ENCODE measurements at places on chromosomes 1 and 21.

- no peak for DNase-seq
These were observed 50.6 kb upstream of the SLC35A3 start for GRCh38 chr1:99919220-99919619.

DNA sequence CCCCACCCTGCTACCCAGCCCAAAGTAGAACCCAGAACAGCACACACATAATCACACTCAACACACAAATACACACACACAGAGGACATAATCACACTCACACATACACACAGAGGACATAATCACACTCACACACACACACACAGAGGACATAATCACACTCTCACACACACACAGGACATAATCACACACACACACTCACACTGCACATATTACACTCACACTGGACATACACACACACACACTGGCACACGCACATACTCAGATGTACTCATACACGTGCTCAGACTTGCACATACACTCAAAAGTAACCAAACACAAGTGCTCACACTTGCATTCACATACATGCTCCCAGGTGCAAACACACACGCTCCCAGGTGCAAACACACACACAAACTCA, 54.3 kb upstream of the CAMK1G start:
- DNase-seq = no peak

- DNase-seq = no peak
These were observed 27.8 kb upstream of the DR1 start for GRCh38 chr1:93317943-93318342.

- no peak for DNase-seq
These were observed 1.2 kb downstream of the RUNX3 start for GRCh38 chr1:24928689-24929397.

- peak; percentile 60 for DNase-seq
These were observed 30.3 kb downstream of the ZSCAN20 start for GRCh38 chr1:33502726-33503125.

DNA sequence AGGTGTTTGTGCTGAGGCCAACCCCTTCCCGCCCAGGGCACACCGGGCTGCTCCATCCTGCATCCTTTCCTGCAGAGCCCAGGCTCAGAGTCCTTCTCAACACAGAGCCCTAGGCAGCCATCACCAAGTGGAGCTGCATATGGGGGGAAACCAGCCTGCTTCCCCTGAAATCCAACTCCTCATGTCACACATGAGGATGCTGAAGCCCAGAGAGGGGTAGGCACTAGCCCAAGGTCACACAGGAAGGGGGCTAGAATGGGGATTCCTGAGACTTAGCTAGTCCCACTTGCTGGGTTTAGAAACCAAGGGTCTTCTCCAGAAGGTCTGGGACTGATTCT, 5.5 kb upstream of the TNFRSF1B start:
- DNase-seq = no peak

DNA sequence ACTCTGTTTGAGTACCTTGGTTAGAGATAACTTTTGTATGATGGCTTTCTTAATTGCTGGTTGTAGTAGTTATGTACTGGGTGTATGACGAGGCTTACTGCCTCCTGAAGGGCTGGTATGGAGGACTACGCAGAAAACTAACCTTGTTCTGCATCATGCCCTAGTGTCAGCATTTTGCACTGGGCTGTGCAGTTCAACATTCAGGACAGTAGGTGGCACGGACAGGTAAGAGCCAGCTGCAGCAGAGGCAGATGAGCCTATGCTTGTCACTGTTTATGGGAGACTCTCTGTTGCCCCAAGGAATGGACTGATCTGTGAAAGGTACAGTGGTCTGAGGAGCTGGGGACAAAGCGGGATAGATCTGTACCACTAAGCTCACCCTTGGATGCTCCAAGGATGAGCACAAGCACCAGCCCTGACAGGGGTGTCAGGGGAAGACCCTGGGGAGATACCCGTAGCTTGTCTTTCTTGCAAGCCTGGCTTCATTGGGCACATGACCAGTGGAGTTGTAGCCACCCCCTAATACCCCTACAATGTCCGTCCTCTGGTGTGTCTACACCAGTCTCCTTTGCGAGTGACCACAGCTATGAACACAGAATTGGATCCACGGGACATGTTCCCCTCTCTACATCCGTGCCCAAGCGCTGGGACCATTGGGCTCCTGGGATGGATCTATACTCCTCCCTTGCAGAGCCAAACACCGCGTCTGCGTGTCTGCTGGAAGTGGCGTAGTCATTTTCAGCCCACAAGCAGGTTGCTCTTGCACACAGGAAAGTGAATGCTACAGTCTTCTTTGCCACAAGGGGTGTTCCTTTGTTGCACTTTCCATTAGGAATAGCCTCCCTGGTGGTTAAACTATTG, 51.1 kb upstream of the CFHR3 start:
- no peak for DNase-seq

GRCh38 chr1:29944253-29944905, 708.1 kb downstream of the PTPRU start:
- no peak for DNase-seq

- no peak for DNase-seq
These were observed 149.3 kb upstream of the ETV3 start for GRCh38 chr1:157287462-157287861.

- no peak for DNase-seq
These were observed 22.3 kb downstream of the ADGRL2 start for GRCh38 chr1:81823082-81823481.

GRCh38 chr1:28233264-28233606, 406 bp upstream of the DNAJC8 start:
- DNase-seq = no peak

GRCh38 chr1:244236721-244237120, 185.6 kb downstream of the ZBTB18 start:
- DNase-seq = no peak

GRCh38 chr1:72097851-72098570, 184.3 kb downstream of the NEGR1 start:
- DNase-seq = no peak

- DNase-seq = no peak
These were observed 39.8 kb downstream of the TBX15 start for GRCh38 chr1:118948351-118948750.

DNA sequence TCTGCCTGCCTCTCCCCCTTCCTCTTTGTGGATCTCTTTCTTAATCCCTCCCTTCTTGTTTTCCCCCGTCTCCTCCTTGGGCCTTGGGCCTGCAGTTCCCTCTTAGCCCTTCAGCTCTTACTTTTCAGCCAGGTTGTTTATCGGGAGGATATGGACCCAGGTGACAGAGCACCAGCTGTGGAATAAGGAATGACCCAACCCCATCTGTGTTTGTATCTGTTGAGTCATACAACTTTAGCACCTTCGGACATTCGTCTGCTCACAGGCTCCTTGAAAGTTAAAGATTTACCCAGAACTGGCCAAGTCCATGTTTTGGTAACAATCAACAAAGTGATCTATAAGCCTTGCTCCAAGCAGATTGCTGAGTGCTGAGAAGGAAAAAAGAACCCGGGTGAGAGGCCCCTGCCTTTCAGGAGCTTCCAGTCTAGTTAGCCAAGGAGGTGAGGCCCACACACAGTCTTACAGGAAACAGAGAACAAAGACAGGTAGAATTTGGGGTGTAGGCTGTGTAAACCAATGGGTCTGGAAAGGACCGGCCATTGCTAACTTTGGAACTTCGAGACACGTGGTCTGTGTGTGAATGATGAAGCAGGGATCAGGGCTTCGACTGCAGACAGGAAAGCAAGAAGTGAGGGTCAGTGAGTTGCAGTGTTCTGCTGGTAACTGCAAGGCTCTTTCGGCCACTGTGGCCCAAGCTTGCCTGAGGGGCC, 66.7 kb upstream of the F3 start:
- no peak for DNase-seq

GRCh38 chr1:29789910-29790247, 553.6 kb downstream of the PTPRU start:
- no peak for DNase-seq

GRCh38 chr1:209095627-209096595, 487.6 kb upstream of the CAMK1G start:
- peak; percentile 86 for DNase-seq

DNA sequence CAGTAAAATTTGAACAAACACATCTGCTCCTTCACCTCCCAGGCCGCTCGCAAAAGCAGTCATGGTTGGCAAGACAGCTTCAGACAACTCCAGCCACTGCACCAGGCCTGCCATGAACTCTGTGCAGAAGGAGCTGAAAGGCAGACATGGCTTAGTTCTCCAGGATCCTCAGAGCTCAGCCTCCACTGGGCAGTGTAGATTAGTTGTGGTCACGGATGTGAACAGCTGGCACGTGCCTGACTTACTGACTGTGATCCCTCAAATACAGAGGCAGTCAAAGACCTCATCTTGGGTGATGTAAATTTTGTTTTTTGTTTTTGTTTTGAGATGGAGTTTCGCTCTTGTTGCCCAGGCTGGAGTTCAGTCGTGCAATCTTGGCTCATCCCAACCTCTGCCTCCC, 28.4 kb downstream of the TMCO4 start:
- DNase-seq = no peak

GRCh38 chr1:226560243-226560642, 11.7 kb downstream of the STUM start:
- no peak for DNase-seq

DNA sequence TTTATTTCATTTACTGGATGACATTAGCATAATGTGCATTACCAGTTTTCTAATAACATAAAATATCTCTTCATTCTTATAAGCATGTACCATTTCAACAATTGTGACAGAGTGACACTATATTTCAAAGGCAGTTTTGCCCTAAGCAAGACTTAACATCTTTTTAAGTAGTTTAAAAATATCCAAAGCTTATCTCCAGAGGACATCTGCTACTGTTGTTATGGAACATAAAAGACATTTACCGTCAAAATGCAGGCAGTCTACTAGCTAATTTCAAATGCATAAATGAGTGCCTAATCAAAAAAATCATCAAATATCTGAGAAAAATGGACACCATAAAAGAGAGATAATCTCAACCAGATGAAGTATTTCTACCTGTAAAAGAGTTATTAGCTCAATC, 782.4 kb upstream of the BRINP3 start:
- no peak for DNase-seq

- DNase-seq = no peak
These were observed 940.1 kb upstream of the TMPRSS15 start for GRCh38 chr21:19343711-19344110.

DNA sequence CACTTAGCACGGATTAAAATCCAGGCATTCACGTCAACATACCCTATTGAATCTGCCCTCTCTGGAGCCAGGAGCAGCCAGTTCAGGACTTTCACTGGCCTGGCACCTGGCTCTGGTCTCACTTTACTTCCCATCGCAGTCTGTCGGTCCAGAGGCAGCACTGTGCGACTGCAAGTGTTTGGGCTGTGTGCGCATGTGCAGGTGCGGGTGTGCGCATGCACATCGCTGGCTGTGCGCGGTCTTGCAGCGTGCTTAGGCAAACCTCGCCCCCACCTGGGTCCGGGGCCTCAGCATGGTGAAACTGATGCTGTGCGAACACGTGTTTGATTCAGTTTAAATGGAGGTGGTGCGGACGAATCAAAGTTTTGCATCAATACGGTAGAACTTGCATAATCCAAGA, 38.0 kb downstream of the ATF3 start:
- no peak for DNase-seq

DNA sequence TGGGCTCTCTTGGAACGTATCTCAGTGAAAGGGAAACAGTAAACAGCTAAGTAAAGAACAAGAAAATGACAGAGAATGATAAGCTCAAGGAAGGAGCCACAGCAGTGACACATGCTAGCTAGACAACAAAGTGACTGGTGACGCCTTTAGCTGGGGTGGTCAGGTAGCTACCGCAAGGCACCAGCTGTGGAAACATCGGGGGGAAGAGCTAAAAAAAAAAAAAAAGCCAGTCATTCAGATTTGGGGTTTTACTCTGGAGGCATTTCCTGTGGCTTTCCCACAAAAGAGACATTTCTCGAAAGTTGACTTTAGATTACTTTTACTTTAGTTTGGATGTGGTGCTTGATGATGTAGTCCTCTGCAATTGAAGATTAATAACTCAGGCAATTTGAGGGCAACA, 2.1 kb downstream of the FHAD1 start:
- no peak for DNase-seq

GRCh38 chr1:200883118-200883517, 10.3 kb downstream of the GPR25 start:
- DNase-seq = no peak

DNA sequence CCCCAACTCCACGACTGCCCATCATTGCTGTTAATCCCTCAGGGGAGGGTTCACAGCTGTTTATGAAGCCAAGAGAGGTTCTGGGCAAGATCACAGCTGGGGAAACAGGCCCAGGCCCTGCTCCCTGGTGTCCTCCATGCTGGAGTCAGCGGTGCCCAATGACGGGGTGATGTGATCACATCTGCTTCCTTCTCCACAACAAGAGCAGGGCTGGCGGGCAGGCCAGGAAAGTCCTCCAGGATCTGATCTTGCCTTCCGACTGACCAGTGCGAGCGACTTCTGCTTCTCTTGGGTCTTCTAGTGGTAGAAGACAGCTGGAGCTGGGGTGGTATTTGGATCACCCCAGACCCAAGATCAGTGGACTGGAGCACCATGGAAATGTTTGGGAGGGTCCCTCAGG, 951 bp upstream of the LINGO4 start:
- no peak for DNase-seq

DNA sequence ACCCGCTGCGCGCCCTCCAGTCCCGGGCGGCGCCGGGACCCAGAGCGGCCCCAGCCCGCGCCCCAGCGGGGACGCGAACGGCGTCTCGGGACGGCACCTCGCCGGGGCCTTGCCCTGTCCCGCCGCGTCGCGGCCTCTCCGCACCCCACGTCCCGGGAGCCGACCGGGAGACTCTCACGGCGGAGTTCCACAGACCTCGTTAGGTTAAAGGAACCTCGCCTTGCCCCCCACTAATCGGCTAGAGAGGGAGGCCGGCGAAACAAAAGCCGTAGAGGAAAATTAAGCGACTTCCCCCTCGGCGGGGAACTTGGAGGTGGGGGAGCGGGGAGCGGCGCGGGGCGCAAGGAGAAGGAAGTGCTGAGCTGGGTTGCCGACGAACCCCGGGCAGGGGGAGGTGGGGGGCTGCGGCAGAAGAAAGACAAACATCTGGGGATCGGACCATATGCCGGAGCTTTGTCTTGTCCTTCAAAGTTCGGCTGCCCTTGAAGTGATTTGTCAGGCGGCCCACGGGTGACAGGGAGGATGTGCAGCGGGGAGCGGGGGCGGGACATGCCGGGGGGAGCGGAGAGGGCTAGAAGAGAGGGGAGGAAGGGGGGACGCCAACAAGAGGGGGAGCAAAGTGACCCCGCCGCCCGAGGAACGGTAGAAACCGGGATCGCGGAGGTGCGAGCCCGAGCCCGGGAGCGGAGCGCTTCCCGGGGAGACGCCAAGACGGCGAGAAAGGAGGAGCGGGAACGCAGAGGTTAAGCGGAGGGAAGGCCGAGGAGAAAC, 120.0 kb upstream of the RRP15 start:
- peak; percentile 7 for DNase-seq

- DNase-seq = no peak
These were observed 220.7 kb upstream of the RRP15 start for GRCh38 chr1:218064426-218064825.
